ENCODE measurements at places on chromosomes 2 and 18.
A peak's percentile ranks its signal among the peaks of the same experiment; 100 is the strongest.

DNA sequence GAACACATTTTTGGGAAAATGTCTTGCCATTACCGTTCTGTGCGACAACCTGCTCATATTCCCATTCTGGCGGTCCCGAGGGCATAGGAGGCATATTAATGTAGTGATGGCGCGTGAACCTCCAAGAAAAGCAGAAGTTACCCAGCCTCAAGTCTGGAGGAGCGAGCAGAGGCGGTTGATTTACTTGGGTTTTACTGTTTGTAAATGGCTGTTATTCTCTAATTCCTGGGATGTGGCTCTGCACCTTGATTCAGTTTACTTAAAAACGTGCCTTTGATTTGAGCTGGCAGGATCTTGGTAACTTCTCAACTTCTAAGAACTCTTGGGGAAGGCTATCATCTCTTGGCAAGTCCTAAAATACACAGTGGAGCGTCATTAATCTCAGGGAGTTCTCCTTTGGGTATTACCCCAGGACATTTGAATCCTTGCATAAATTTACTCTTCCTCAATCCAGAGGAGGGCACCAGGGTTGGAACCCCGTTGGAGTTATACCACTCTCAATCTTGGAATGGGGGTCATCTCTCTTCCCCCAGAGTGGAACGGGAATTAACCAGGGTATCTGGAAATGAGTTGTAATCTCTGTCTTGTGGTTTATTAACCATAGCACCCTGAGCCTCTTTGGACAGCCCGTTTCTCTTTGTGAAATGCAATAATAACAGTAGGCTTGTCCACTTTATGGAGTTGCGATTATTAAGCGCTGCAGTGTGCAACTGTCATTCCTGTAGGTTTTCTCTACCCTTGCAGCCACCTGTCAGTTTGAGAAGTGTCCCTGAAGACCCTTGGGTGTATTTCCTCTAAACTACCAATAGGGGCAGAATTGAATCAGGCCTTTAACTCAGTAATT is 2.1 kb downstream of the HK2 start:
- no peak for DNase-seq

- DNase-seq: no peak
Measured at GRCh38 chr2:203427061-203427460, 98.9 kb downstream of the ABI2 start.

DNA sequence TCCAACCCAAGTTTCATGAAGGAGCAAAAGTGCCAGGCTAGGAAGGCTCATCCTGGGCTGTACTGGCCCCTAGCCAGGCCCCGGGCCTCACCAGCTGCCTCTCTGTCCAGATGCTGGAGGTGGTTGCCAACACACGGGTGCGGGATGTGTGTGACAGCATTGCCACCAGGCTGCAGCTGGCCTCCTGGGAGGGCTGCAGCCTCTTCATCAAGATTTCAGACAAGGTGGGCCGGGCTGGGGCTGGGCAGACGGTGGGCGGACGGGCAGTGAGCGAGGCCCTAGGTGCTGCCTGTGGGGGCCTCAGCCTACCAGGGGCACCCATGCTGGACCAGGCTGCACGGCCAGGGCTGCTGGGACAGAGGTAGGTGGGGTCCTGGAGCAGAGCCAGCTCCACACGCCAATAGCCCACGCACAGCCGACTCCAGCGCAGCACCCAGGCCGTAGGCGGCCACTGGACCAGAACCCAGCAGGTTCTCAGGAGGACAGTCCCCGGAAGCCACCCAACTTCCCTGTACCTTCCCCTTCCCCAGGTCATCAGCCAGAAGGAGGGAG is 11.8 kb upstream of the GPR17 start:
- no peak for DNase-seq

- DNase-seq: no peak
Measured at GRCh38 chr2:191923652-191923997, 76.7 kb upstream of the CAVIN2 start.

- no peak for DNase-seq
Measured at GRCh38 chr2:200174433-200175216, 131.9 kb upstream of the SPATS2L start.

GRCh38 chr2:137420744-137421143 is 543.5 kb upstream of the HNMT start:
- DNase-seq: no peak

GRCh38 chr2:15334644-15335326 is 226.3 kb downstream of the NBAS start:
- DNase-seq: no peak

DNA sequence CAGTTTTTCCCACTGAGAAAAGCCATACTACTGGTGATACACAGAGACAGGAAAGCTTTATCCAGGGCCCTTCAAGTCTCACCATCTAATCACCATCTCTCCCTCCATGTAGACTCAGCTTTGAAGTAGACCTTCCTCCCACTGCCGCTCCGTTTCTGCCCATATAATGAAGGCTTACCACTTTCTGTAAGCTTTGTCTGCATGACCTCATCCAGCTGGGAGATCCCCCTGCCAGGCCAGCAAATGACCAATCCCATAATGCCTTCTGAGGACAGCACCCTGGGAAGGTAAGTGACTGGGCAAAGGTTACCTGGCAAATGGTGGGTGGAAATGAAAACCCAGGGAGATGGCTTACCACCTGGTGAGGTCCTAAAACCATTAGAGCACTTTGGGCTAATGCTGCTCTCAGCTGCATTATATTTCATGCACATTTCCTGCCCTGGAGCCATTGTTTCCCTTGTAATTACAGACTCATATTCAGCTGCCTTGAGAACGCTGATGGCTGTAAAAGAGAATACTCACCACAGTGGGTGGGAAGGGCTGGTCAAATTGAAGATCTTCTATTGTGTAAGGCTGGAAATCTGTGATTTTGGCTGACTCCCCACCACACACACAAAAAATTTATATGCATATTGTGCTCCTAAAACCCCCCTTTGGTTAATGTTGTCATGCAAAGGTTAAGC is 350.7 kb upstream of the SYT4 start:
- DNase-seq: no peak

- peak; percentile 22 for DNase-seq
Measured at GRCh38 chr2:43426305-43427031, 169.4 kb downstream of the THADA start.

DNA sequence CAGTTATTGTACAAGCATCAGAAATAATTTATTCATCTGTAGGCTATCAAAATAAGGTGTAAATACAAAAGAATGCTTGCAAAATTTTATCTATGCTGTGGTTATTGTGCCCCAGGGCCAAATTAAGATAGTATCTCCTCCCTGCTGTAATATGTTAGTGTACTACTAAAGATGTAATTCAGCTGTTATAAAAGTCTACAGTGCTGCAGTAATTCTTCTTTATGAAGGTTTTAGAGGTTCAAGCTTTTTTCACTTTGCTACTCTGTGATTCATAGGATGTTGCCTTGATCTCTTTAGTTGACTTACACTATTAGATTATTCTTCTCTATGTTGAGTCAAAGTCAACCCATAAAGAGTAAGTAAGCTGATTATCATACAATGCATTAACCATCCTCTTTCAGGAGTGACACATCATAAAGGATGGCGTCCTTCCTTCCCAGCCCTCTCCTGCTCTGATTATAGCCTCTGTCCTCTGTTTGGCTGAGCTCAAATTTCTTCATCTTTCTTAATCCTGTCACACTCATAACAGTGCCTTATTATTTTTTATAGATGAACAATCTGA is 29.3 kb upstream of the DYNAP start:
- no peak for DNase-seq

- no peak for DNase-seq
Measured at GRCh38 chr2:67783026-67783425, 279.8 kb downstream of the C1D start.

DNA sequence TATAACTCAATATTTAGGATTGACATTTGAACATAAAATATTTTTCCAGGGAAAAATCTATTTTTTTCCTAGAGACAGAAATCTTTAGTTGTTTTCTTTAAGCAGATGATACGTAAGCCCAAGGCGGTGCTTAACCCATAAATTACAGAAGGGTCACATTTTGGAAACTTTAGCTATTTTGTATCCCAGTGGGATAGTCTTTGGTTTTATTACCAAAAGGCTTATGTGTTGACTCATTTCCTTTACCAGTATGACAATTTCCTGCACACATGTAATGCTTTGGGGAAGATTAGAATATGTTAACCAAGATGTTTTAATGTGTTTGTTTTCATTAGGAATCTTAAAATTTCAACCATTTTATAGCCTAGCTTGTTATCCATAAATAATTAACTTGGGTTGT is 24.8 kb downstream of the DYNC1I2 start:
- no peak for DNase-seq

GRCh38 chr2:127108090-127108523 is 1.2 kb upstream of the BIN1 start:
- no peak for DNase-seq

GRCh38 chr2:240507060-240507777 is 50.6 kb downstream of the ANKMY1 start:
- no peak for DNase-seq

DNA sequence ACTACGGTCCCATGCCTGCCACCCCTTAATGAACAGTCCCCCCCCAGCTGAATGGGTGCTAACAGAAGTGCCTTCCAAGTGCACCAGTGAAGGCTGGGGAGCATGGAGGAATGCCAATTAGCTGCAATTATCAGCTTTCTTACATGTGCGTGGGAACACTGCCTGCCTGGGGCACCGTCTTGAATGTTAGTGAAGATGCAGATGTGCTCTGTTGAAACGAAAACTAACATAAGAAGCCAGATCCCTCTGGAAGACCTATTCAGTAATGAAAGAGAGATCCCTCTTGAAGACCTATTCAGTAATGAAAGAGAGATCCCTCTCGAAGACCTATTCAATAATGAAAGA is 154.5 kb downstream of the CLIP4 start:
- no peak for DNase-seq

- no peak for DNase-seq
Measured at GRCh38 chr2:238817891-238818290, 30.0 kb upstream of the TWIST2 start.

Data from CD8-positive, alpha-beta memory T cell (primary cell).